ENCODE measurements at places on chromosomes 13 and 19.

GRCh38 chr19:888581-889385 is 4.2 kb downstream of the MED16 start:
- no peak for DNase-seq

DNA sequence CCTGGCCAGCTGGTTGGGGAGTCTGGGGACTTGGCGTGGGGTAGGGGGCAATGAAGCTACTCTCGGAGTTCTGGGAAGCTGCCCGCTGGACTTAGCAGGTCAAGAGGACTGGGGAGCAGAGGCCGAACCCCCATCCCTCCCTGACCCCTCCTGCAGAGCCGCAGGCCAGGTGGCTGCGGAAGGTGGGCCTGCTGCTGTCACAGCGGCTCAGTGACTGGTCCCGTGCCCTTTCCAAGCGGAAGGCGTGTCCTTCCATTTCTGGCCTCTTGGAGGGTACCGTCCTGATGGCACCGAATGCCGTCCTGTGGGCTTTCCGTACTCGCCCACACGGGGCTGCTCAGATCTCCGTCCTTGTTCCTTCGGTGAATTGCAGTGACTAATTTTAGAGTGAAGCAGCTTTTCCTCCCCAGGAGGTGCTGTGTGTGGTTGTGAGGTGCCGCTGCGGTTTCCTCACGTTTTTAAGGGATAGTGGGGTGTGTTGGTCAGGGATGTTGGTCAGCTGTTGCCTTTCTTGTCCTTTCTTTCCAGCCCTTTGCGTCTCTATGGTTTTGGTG is 20.8 kb downstream of the DOT1L start:
- DNase-seq, result no peak

DNA sequence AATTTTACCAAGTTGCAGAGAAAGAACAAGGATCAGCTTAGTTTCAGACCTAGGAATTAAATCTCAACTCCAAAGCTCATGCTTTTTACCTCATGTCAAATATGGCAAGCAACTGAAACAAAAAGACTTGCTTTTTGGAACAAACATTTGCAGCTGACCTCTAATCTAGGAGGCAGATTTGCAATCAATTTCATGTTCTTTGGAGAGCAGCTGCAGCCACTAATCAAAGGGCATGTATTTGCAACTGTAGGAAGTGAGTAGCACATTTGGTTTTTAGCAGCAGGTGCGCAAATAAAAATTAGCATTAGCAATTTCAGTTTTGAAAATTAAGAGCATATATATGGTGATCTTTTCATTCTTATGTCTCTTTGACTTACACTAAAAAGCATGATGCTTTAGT is 459.3 kb upstream of the SLC10A2 start:
- no peak for DNase-seq

DNA sequence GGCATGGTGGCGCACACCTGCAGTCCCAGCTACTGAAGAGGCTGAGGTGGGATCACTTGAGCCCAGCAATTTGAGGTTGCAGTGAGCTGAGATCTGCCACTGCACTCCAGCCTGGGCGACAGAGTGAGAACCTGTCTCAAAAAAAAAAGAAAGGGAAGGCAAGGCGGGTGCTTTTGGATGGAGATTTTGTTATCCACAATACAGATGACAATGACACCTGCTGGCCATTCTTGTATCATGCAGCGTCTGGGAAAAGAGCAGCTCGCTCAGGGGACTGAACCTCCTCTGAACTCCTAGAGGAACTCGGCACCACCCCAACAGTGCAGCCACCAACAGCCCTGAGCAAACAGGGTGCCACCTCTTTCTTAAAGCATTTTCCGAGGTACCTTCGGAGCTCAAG is 22.8 kb downstream of the HAUS8 start:
- DNase-seq, result no peak

DNA sequence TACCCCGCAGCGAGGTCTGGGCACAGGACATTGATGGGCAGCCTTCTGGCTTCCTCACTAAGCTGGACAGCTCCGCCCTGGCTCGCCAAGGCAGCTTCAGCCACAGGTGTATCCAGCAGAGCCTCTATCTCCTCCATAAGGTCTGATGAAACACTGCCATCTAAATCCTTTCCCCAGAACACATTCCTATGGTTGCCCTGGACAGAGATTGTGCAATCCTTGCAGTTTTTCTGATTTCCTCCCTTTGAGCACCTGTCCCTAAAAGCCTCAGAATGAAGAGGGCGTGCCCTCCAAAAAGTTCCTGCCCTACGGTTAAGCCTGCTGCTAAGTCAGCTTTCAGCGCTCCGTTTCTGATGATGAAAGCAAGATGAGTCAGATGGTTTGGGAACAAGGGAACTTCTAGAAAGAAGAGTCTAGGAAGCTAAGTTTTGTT is 21.0 kb downstream of the CLEC4M start:
- DNase-seq, result peak; percentile 50

DNA sequence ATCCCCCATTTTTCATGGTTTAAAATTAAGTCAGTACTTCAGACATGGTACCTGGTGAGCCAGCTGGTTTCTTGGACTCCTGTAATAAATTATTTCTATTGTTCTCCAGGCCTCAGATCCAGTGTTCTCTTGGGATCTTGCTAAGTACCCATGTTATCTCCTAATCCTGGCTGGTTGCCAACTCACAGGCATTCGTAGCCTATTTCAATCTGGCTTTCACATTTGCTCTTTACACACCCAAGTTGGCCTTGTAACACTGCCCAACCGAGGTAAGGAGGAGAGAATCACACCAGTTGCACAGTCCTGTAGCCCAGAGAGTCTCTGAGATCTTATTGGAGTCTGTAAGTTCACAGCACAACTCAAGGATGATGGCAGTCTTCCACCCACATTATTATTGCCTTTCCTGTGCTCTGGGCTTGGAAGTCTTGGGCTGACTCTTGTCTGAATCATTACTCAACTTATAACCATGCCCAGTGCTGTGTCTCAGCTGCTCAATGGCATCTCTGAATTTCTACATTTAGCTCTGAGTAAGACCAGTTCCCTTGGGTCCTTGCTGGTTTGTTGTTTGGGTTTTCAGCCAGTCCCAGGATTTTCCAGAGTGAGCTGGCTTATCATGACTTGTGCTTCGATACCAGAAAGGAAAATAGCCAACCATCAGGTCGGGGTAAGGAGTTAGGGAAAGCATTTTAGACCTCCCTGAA is 76.6 kb upstream of the KLF12 start:
- DNase-seq, result no peak

- no peak for DNase-seq
Observed at GRCh38 chr19:17524651-17525050, 13.2 kb downstream of the PGLS start.

DNA sequence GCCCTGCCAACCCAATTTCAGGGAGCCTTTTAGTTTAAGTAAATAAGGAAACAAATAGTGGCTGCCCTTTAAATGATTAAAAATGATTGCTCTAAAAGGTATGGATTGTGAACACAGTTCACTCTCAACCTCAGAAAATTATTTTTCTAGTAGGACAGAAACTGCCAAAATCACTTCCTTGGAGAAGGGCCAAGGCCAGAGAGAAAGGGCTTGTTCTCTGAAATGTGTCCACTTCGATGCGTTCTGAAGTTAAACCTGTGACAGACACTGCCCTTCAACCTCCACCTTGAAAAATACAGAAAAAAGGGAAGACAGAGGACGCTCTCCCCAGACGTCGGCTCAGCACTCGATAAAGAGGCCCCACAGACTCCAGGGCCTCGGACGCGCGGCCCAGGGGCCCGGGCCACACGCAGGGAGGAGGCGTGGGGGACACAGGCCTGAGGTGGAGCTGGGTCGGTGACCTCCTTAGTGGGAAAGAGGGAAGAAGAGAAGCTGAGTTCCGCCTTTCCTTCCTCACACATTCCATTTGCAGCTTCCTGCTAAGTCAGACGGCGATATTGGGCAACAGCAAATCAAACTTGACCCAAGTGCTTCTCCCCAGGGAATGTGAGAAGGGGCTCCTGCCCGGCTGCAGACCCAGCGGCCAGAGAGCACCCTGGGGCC is 63.6 kb downstream of the RASA3 start:
- DNase-seq, result no peak

DNA sequence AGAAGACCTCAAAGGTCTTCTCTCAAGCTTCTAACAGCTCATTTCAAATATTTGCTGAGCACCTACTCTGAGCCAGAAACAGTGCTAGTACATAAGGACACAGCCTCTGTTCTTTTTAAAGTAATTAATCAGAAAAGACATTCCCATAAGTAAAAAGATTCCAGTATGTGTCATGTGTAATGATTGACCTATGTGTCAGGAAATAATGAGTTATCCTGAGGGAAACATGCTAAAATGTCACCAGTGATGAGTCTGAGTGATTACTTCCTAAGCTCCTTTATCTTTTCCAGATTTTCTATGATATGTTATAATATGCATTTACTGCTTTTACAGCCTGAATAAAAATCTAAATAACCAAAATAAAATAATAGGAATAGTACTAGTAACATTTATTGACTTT is 107.6 kb downstream of the SLC25A15 start:
- no peak for DNase-seq

- peak; percentile 97 for DNase-seq
Observed at GRCh38 chr19:8526345-8527091, 12.6 kb upstream of the ZNF414 start.

GRCh38 chr13:83449668-83450395 is 432.4 kb downstream of the SLITRK1 start:
- no peak for DNase-seq

DNA sequence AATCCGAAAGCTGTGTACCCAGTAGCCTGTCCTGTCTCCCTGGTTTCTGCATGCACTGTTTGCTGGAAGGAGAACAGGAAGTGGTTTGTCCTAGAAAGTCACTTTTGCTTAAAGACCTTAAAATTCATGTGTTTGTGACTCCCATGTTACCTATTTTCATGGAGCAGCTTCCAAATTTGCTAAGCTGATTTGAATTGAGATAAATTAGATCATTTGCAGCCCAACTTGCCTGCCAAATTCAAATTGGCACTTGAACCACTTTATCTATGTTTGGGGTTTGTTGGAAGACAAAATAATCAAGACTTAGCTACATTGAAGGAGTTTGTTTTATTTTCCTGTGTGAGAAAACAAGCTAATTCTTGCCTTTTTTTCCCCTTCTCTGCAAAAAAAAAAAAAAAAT is 532.5 kb downstream of the DIAPH3 start:
- DNase-seq, result no peak

DNA sequence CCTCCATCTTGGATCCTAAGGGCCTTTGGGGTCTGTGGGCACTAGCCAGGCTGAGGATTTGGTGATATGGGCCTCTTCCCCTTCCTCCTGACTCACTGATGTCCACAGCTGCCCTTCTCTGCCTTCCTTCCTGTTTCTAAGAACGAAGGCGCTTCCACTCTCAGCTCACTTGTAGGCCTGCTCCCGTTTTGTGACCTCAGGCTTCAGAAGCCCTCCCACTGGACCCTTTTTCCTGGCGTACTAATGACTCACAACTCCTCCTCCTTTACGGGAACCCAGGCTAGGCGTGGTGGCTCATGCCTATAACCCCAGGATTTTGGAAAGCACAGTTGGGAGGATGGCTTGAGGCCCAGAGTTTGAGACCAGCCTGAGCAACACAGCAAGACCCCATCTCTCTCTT is 55.6 kb downstream of the TMED1 start:
- DNase-seq, result peak; percentile 63

DNA sequence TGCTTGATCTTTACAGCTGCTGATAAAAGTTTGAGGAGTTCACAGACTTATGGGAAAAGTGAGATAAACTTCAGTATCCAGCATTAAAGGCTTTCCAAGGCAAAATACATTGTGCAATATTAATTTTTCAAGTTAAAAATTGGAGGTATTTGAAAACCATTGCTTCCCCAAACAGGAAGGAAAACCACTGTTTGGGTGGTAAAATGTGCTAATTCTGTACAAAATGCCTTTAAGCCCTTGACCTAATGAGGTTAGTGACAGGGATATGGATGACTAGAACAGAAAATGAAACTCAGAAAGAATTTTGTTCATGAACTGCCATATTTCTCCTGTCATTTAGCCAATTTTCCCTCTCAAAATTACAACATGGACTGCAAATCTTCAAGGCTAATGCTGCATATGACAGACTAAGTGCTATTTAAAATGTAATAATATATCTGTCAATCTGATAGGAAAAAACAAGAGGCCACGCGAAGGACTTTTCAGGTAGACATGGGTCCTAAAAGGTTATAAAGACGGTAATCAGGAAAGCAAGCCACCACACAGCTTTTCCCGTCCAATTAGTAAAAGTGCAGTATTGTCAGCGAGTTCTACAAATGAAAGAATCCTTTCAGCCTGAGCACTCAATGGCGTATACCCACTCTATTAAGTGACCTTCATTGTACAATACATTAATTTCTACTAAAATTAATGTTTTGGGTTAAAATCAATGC is 212.8 kb downstream of the ENOX1 start:
- no peak for DNase-seq

DNA sequence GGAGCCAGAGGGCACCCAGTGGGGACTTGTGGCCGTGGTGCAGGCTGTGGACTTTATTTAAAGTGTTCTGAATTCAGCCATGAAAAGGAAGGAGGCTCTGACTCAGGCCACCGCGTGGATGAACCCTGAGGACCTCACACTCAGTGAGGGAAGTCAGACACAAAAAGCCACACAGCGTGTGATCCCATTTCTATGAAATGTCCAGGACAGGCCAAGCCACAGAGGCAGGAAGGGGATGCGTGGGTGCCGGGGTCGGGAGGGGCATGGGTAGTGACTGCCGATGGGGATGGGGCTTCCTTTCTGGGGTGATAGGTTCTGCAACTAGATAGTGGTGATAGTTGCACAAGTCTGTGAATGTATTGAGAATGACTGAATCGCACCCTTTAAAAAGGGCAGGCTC is 8.7 kb upstream of the ZBTB7A start:
- no peak for DNase-seq

- no peak for DNase-seq
Observed at GRCh38 chr19:1125601-1126467, 22.0 kb downstream of the GPX4 start.

DNA sequence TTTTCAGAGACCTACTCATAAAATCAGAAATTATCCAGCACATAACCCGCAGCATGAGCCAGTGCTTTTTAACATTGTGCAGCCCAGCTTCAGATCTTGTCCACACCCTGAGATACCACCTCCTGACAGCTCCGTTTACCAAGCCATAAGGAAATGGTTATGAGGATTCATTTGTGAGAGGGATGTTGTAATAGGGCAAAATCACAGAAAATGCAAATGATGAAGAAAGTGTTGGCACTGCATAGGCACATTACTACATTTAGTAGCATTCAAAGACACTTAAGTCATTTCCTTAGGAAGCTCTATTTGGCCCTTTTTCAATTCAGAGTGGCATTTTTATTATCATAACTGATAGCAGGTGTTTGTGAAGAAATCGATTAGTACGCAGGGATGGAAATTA is 277.5 kb downstream of the DNAJC15 start:
- no peak for DNase-seq

DNA sequence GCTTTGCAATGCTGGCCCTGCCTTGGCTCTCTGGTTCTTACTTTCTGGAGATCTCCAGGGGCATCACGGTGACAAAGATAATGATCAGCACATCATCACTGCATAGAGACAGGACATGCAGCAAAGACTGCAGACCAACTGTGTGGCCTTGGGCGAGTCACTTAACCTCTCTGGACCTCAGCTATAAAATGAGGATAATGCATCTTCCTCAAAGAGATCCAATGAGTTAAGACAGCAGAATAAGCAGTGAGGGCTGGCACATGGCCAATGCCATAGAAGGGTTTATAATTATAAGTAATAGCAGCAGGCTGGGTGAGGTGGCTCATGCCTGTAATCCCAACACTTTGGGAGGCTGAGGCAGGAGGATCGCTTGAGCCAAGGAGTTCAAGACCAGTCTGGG is 2.4 kb downstream of the MAG start:
- DNase-seq, result no peak

GRCh38 chr19:2683430-2684003 is 19.0 kb downstream of the GNG7 start:
- no peak for DNase-seq

GRCh38 chr19:33421368-33421767 is 47.9 kb downstream of the CEBPG start:
- DNase-seq, result no peak

GRCh38 chr13:75480671-75481175 is 1.2 kb downstream of the TBC1D4 start:
- peak; percentile 75 for DNase-seq

Measured in lower leg skin (tissue), 4 donors.